ENCODE measurements at places on chromosomes 5 and 9.

DNA sequence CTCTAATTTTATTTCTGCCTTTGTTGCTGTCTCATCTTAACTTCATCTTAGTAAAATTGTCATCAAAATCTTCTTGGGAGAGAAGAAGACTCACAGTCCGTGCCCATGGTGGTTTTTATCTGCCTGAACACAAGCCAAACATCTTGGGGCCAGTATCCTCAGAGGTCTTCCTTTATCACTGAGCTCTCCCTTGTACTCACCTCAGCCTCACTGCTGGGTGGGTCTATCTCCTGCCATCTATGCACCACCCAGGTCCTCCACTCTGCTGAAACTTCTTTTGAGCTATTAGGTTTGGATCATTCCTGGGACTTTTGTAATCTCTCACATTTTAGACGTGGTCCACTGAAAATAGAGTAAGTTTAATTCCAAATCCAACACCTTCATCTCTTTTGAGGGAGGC, 116.3 kb upstream of the EPB41L4A start:
- no peak for DNase-seq

- no peak for DNase-seq
Measured at GRCh38 chr5:50967009-50967562, 300.6 kb downstream of the PARP8 start.

- peak; percentile 93 for DNase-seq
Measured at GRCh38 chr9:129888293-129889121, 53.2 kb downstream of the USP20 start.

- DNase-seq = no peak
Measured at GRCh38 chr9:12880406-12881015, 105.7 kb downstream of the LURAP1L start.

DNA sequence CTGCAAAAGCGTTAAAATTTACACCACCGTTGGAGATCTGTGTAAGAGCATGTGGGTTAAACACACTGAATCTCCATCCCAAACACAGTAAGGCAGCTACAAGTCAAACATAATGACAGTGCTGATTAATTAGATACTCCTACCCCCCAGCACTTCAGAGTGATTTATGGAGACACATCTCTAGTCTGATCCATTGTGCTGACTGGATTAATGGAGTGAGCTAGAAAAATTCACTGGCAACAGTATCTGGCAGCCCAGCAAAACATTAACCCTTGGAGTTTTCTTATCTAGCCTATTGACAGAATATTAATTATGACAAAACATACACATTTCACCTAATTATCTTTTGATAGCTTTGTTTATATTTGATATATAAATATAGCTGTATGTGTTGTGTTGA, 188.6 kb upstream of the ISL1 start:
- DNase-seq = no peak

DNA sequence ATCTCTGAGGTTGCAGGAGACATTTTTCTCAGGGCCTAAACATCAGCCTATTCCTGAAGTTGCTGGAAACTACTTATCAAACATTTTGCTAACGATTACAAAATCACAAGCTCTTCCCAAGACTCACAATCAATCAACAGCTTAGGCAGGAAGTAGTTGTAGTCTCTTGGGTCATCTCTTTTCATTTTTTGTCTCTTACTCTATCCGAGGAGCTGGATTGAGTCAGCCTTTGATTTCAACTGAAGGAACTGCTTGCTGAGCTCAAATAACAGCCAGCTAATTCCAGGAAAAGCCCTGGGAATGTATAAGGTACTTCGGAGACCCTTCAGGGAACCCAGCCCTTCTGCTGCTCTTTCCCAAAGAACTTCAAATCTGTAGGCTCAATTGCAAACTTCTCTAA, 398.9 kb downstream of the PLK2 start:
- no peak for DNase-seq

DNA sequence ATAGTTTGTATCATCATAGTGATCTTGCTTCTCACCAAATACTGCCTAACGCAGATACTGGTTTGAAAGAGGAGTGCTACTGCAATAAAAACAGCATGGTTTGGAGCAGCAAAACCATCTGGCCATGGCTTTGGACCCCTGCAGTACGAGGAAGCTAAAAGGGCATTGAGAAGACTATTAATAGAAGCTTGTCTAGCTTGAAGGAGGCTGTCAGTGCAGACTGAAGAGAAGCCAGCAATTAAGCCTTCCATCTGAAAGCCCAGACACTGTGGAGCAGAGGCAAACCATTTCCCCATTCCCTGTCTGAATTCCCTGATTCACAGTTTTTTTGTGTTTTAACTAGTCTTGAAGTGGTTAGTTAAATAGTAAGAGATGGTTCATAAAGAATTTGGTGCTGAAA, 281.6 kb downstream of the PTPRD start:
- DNase-seq = no peak

- DNase-seq = no peak
Measured at GRCh38 chr5:159680095-159680494, 236.2 kb upstream of the ADRA1B start.
